ENCODE measurements at places on chromosomes 11 and 22.

- DNase-seq = no peak
Observed at GRCh38 chr11:35145271-35145670, 6.3 kb downstream of the CD44 start.

DNA sequence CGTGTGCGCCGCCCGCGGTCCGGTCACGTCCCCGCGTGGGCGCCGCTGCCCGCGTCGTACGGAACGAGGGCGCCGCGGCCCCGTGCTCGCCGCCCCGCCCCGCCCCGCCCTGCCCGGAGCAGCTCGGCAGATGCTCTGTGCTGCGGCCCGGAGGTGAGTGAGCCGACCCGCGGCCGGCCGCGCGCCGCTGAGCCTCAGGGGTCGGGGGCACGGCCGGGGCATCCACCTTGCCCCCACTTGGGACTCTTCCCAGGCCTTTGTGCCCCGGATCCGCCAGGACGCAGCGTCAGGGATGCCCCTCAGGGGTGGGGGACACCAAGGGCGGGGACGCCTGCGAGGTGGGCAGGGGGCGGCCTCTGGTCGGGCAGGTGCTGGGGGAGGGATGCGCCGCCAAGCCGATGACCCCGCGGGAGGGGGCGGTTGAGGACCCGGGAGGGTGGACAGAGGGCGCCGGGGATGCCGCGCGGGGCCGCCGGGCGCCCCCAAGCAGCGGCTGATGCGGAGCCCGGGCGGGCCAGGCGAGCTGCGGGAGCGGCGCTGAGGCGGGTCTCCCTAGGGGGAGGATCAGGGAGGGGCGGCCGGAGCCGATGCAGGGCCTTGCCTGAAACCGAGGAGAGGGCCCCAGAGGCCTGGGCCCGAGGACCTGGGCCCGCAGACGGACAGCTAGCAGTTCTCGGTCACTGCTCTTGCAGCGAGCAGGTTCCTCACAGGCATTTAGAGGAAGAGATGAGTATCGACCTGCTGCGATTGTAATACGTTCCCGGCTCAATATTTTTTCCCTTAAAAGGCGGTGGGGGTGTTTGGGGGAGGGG, at the start of gene GNAZ:
GNAZ (plus strand) TSS at position 102 of the 812 bp plus-strand sequence. CDS start 25,177 bp downstream, outside the sequence.
- DNase-seq = peak; percentile 46

DNA sequence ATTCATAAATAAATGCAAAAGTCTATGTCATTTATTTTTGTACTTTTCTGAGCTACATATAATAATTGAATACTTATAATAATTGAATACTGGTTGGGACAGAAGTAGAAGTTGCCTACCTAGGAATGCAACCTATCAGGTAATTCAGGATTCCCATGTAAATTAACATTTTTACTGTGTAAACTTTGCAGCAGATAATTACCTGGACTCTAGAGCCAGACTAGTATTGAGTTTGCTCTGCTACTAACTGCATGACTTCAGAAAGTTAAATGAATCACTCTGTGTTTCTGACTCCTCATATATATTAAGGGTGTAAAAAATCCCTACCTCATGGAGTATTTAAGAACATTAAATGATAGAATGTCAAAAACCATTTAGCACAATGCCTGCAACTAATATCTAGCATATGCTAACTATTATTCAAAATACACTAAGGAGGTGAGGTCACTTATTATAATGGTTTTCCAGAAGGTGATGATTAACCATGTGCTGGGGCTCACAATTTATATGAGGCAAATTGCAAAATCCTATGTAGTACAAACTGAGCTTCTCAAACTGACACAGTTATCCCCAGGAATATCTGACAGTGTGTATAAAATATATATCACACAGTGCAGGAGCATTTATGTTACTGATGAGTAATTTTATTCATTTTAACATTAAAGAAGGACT, 138.1 kb upstream of the ANO3 start:
- no peak for DNase-seq

GRCh38 chr11:108698844-108699642, 34.2 kb downstream of the DDX10 start:
- DNase-seq = no peak

DNA sequence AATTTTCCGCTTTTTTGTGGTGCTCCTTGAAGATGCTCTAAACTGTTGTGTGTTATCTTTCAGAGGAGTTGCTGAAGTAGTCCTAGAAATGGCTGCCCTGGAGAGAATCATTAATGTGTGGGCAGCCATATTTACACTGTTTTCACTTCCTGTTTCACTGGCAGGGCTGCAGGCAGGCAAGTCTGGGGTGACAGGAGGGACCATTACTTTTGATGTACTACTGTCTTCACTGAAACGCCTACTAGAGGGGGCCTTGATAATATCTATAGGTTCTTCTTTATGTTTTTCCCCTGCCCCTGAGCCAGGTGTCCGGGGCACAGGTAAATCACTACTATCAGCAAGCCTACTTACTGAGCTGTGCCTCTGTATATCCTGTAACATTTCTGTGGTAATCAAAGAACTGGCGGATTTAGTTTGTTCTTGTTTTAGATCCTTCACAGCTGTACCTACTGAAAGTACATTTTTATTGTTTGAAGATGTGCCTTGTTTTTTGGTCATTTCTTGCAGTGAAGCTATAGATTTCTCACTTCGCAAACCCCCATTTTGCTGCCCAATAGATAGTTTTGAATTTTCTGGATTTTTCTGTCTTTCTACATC, 39.7 kb downstream of the ACAT1 start:
- DNase-seq = no peak

DNA sequence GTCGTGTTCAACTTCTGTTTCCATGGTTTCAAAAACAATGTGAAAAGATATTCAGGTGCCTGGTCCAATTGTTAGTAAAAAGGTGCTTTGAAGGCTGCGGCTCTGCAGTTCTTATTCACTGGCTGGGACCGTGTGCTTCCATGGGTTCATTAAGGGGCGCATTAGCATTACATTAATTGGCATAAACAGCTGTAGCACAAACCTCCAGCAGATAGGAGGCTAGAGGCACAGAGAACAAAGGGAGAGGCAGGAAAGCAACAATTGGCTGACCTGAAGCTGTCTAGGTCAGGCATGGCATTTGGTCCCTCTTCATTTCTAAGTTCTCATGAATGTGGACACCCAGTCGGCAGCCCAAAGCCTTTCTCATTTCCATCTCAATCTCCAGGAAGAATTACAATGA, 16.6 kb downstream of the PAK1 start:
- no peak for DNase-seq

- no peak for DNase-seq
Observed at GRCh38 chr11:81913793-81914192, 819.9 kb downstream of the FAM181B start.

DNA sequence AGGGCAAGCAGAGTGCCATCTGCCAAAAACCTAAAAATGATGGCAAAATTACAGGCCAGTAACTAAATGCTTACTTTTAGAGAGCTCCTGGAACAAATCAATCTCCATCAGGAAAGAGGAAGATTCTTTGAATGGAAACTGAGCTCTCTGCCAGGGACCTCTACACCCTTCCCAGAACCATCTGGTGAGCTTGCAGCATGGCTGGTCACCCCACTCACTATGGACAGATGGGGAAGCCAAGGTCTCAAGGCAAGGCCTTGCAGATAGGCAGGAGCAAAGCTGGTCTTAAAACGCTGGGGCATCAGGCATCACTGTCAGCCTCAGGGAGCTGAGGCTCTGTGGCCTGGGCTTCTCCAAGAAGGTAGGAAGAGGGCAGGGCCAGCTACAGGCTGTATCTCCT, 36.2 kb downstream of the SERGEF start:
- no peak for DNase-seq

All from COR-L47 (cell line).